ENCODE measurements at places on chromosomes 7 and 10.

DNA sequence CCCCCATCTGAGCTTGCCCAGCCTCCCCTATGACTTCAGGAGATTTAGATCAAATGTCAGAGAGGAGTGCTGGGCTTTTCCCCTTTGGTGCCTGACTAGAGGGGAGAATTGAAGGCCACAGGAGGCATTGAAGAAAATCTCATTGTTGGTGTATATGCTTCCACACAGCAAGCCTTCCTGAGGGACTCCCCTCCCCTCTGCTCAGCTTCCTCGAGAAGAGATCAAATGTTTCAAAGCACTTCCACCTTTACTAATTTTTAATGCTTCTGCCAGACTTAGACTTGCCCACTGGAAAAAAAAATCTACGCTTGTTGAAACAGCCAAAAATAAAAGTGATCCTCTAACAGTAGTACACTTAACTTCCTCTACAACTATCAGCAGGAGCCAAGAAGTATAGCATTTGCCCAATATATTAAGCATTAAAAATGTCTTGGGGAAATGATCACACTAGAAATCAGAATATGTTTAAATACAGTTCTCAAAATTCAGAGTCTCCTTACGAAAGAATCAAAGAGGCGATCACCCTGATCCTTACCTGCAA lies 79.3 kb downstream of the FZD1 start:
- DNase-seq: no peak

DNA sequence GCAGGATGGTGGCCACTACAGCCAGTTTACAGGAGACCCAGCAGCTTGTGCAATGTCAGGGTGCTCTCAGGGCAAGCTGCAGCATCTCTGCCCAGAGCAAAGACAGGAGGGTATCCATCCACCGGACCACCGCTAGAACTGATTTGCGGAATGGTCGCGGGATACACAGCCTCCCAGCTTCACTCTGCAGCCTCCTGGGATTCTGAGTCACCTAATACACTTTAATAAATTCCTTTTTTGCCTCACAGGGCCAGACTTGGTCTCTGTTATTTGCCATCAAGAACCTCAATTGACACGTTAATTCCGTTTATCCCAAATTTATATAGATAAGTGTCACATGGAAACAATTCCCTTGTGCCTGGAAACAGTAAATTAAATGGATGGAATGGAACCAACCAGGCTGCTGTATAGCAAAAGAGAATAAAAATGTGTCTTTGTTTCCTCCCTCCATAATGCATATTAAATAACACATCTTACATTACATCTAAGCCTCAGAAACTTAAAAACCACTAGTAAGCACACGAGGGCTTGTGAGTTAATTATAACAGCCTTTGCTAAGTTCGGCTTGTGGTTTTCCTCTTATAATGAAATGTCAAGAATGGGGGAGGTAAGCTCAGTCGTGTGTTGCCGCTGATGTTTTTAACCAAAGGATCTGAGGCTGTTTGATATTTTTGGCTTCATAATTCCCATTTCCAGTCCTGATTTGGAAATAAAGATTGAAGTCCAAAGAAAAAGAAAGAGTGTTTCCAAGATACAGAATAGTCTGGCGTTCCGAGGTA lies 52.1 kb downstream of the ADRB1 start:
- DNase-seq: no peak

GRCh38 chr7:25820432-25821040 lies 331.5 kb upstream of the NFE2L3 start:
- DNase-seq: no peak

DNA sequence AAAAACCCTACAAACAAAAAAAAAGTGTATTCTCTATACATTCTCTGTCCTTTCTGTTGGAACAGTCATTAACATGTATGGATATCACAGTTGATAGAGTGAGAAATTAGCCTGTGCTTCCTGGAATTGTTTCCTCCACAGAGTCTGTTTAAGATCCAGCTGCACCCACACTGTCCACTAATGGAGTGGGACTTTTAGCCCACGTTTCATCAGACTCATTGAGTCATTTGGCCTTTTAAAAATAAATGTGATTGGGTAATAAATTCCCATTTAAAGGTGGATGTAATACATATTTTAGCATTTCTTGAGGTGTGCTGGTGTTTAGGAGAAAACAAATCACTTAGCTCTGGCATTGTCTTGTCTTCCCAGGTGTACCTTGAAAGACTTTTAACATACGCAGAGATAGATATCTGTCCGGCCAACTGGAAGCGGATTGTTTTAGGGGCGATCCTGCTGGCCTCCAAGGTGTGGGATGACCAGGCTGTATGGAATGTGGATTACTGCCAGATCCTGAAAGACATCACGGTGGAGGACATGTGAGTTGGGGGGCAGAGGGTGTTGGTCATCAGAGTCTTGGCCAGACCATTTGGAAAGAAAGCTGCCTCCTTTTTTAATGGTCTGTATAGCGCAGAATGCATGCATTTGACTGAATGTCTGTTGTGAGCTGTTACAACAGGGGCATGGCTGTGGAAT lies 52.3 kb upstream of the GJD4 start:
- DNase-seq: no peak

GRCh38 chr7:117012696-117013095 lies 59.4 kb downstream of the ST7 start:
- DNase-seq: no peak

- no peak for DNase-seq
These were observed 139.0 kb upstream of the TNS3 start for GRCh38 chr7:47720907-47721244.

DNA sequence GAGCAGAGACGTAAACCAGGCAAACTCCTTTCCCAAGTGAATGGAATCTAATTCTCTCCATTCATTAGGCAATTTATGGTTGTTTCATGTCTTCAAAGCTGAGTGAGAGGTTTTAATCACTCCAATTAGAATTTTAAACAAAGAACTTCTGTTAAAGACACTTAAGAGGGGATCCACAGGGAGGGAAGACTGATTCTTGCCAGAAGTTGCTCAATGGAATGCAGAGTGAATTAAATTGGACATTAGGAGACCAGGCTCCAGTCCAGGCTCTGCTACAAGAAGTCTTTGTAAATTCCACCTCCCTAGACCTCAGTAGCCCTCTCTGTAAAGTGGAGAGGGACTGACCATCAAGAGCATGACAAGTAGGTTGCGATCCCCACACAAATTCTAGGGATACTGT lies 130.7 kb upstream of the TMEM72 start:
- no peak for DNase-seq

DNA sequence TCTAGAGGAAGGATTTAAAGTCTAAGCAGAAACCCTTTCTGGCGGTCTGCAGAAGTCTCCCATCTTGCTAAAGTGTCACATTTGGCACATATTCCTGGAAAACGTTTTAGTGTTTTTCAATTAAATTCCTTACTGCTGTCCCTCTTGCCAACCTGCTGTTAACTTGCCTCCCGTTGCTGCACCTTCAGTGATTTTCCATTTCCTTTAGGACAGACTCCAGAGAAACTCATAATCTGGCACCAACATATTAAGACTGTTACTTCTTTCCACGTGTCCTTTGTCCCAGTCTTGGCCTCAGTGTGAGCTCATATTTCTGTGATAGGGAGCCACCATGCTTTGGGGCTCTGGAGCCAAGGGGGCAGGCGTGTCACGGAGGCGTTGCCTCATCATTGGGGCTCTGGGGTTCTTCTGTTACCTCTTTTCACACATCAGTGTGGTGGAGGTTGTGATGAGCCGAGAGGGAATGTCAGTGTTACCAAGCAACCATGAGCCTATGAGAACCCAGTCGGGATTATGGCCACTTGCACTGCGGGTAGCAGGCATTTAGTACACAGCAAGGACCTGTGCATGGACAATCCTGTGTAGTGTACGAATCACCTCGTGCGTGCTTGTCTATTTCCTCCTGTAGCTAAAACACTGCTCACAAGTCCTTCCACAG lies 26.0 kb upstream of the ZNF32 start:
- no peak for DNase-seq

GRCh38 chr7:107643938-107644308 lies 16.7 kb upstream of the SLC26A4 start:
- DNase-seq: no peak

DNA sequence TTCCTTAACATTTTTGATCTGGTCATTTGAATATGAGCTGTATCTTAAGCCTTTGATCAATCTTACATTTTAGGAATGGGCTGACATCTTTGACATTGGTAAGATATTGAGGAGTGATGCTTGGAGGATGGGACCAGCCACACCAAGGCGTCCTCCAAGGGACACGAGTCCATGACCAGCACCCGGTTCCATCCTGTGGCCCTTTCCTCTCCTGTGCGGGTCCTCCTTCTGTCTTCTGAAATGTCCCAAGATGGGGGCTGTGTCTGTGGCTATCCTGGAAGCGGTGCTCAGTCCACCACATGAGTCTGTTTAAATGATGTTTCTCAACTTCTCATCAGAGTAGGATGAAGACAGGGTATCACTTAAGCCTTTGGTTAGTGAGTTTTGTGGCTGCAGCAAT lies 67.3 kb upstream of the SHH start:
- DNase-seq: no peak

DNA sequence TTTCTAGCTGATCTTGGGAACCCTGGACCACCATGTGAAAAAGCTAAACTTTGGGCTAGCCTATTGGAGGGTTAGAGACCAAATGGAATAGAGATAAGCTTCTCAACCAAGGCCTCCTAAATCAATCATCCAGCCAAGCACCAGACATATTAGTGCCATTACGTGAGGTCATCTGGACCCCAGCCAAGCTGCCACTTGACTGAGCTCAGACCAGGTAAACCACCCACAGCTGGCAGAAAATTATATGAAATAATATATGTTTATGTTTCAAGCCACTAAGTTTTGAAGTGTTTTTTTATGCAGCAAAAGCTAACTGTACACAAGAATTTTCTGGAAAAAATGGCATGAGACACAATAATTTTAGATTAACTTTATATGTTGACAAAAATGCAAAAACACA lies 82.6 kb upstream of the PCGF5 start:
- DNase-seq: no peak

DNA sequence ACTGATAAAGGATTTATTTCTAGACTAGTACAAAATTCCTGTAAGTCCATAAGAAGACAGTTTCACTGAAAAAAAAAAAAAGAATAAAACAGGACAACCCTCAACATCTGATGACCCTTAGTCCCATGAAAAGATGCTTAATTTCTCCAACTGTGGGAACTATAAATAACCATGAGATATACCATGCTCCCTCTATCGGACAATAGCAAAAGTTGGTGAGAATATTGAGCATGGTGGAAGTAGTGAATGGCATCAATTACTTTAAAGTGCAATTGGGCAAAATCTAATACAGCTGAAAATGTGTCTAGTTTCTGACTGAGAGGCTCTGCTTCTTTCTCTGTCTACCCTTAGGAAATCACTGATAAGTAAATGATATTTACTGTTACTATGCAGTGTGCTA lies 348.8 kb downstream of the SUGCT start:
- no peak for DNase-seq

DNA sequence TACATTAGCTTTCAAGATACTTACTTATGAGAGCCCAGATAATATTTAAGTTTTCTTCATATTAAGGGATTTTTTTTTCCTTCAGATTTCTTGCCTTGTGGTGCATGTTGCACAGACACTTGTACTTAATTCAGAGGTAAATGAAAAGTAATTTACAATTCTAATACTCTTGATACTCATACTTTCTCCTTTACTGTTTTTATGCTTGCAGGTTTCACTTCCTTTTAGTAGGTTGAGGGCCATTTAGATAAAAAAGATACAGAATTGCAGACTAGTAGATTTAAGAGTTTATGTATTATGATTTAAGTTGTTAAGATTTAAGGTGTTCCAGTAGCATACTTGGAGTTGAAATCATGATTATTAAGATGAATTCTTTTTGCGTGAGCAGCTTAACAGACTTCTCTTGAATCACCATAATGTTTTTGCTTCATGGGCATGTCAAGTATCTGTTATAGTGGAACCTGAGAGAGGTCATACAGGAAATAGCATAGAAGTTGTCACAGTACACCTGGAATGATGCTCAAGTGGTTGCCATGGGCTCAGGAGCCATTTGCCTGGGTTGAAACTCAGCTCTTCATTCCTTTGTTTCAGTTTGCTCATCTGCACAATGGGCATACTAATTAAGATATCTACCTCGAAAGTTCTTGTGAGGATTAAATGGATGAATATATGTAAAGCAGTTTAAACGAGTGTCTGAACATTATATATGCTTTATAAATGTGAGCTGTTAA lies 174.8 kb upstream of the PRPS1L1 start:
- DNase-seq: no peak

DNA sequence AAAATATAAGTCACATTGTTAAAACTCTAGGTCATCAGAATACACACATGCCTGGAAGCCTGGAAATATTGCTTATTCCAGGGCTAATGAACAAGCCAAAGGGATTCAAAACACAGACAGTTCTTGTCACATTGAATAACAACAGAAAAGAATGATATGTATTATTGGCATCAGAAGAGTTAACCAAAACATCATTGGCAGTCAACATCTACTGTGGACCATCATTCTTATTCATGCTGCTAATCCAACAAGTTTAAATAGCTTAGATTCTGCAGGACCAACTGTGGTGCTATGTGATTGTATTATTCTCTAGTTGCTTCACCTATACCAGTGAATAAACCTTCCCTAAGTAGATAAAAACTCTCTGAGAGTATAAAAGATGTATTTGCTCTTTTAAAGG lies 198.3 kb downstream of the NEBL start:
- DNase-seq: no peak

GRCh38 chr7:151491859-151492258 lies 27.8 kb downstream of the RHEB start:
- no peak for DNase-seq

GRCh38 chr10:36840788-36841187 lies 284.6 kb upstream of the ANKRD30A start:
- DNase-seq: no peak

GRCh38 chr7:91157579-91158320 lies 106.5 kb upstream of the FZD1 start:
- DNase-seq: no peak

DNA sequence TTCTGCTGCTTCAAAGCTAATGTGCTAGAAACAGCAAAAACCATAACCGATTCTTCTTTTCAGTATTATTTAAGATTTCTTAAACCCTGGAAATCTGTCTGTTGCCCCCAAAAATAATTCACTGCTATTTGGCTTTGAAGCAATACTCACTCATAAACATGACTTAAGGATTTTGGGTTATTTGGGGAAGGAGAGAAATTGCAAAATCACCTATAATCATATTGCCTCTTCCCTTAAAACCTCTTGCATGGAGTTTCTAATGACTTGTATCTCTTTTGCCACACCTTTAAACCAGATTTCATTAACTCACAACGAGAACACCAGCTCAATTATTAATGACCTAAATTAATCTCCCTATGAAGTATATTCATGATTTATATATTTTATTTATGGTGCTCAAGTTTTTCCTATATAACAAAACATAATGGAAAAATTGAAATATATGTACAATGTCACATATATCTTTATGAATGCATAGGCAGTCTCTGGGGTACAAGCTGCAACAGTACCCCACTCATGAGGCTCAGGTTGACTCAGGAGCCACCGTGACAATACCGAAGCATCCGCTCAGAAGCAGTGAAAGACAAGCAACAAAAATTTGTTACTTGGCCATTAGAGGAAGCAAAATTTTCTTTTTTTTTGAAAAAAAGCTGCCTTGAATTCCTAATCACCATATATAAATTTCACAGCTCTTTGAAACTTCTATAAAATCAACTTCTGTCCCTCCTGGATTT lies 3.0 kb downstream of the NAMPT start:
- no peak for DNase-seq

All from stimulated activated effector memory CD8-positive, alpha-beta T cell treated with anti-CD3 and anti-CD28 coated beads, Interleukin-12 subunit alpha, Interleukin-12 subunit beta, amount 100 ng/mL, for 72 hours (primary cell).